ENCODE measurements at places on chromosomes 1 and 21. TPM values are rescaled to one million over a fixed set of nuclear protein-coding genes. Genes with fewer than 3 reads are reported as not detected.

Gene TOE1
- polyA plus RNA-seq = 13.5 TPM

DNA sequence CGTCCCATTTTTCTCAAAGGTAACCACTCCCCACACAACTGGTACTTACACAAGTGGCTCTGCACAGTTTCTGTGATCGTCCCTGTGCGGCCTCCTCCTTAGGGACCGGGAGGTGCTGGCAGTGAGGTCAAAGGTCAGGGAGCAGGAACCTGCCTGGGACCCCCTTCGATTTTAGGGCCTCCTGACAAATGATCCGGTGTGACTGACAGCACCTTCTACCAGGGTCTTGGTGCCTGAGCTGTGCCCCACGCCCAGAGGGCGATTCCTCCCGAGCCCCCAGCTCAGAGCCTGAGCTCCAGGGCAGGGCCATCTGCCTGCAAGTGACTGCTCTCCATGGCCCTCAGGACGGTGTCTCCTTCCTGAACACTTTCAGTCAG, 11.8 kb upstream of the TMEM240 start:
- DNase-seq = no peak

GRCh38 chr1:12174924-12175810, 8.4 kb downstream of the TNFRSF1B start:
- DNase-seq = peak; percentile 51

Gene NEK2
- 0.37 TPM for polyA plus RNA-seq

Gene SUSD4
- 23.0 TPM for polyA plus RNA-seq

Gene FAM72D
- 0.23 TPM for polyA plus RNA-seq

Gene LRRC71
- not detected for polyA plus RNA-seq

DNA sequence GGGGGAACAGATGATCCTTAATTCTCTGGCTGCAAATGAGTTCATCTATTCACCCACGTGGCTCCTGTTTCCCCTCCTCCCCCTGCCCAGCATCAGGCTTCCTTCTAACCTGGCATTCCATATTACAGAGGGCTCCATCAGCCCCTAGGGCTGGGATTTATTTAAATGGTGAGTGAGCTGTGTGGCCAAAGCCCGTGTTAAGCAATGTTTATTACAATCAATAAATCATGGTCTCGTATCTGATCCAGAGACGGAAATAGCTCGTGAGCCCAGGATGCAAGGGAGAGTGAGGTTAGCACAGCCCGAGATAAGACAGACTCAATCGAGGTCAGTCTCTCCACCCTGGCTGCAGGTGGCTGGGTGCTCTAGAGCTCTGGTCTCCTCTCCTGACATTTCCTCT, 43.1 kb upstream of the IGSF21 start:
- no peak for DNase-seq

Gene CIART
- polyA plus RNA-seq = 12.7 TPM

DNA sequence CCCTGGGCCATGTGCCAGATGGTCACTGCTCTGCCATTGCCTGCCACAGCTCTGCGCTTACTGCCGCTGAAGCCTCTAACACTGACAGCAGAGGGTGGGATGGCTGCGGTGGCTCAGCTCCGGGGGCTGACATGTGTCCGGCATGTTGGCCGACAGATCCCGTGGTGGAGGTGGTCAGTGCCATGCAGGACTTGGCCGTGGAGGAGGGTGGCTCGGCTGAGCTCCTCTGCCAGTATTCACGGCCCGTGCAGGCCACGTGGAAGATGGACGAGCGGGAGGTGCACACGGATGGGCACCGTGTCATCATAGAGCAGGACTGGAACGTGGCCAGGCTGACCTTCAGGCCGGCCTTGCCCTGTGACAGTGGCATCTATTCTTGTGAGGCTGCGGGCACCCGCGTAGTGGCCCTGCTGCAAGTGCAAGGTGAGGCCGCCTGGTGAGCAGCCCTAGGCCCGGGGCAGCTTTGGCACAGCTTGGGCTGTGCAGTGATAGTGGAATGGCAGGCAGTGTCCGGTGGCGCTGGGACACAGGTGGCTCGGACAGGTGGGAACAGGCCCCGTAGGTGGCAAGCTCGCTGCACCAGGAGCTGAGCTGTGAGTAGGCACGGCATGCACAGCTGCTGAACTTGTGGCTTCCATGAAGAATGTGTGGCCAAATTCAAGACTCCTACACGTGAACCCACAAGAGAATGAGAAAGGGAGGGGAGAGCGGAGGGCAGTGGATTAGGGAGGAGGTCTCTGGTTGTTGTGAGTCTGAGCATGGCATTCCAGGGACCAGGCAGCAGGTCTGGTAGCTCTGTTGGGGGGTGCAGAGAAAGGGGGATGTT, 91.8 kb downstream of the TRIM11 start:
- DNase-seq = peak; percentile 14

- no peak for DNase-seq
Observed at GRCh38 chr1:162832470-162832869, 28.5 kb downstream of the CCDC190 start.

DNA sequence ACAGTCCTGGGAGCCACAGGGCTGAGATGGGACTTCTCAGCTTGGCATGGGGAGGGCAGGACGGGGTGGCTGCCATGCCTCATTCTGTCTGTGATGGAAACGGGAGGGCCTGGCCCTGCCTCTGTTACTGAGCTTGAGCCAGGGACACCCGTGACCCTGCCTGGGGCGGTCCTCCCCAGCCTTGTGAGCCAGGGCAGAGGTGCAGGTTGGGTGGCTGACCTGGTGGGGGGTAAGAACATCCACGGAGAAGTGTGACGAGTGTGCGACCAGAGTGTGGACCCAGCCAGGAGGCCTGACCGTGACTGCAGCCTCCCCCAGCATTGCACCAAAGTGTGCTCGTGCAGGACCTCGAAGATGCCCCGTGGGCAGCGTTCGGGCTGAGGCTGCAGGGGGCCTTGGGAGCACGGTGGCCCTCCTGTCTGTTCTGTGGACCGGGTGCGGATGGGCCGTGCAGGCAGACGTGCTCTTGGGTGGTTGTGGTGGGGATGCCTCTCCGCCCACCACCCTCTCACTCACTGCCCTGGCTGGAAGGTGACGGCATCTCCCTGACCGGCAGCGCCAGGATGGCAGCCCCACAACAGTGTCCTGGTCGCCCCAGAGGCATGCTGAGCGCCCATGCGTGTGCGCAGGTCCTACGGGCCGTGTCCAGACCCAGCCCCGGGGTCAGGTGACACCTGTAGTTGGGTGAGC, 45.4 kb downstream of the SKI start:
- DNase-seq = no peak

DNA sequence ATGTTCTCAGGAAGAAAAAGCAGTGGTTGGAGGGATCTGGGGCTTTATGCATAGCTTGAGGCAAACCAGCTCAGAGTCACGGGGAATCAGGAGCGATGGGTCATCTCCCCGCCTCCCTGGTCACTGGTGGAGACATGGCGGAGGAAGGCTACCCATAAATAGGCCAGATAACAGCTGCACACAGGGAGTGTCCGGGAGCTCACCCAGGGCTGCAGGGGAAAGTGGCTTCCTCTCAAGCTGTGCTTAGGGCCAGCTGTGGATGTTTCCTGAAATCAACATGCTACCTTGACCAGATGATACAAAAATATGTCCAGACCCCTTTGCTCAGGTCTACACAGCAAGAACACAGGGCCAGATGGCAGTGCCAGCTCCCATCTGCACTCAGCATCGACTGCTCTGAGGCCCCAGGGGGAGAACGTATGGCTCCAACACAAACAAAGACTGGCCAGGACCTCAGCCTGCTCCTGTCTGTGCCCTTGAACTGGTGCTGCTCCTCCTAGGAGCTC, 27.1 kb upstream of the RERE start:
- DNase-seq = no peak

- peak; percentile 75 for DNase-seq
Observed at GRCh38 chr1:28775121-28775942, 36.6 kb upstream of the OPRD1 start.

DNA sequence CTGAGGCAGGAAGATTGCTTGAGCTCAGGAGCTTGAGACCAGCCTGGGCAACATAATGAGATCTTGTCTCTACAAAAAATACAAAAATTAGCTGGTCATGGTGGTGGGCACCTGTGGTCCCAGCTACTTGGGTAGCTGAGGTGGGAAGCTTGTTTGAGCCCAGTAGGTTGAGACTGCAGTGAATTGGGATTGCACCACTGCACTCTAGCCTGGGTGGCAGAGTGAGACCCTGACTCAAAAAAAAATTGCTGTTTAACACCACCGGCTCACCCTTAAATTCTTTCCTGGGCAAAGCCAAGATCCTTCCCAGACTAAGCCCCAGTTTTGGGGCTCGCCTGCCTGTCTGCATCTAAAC, 6.6 kb upstream of the NSUN4 start:
- DNase-seq = no peak

DNA sequence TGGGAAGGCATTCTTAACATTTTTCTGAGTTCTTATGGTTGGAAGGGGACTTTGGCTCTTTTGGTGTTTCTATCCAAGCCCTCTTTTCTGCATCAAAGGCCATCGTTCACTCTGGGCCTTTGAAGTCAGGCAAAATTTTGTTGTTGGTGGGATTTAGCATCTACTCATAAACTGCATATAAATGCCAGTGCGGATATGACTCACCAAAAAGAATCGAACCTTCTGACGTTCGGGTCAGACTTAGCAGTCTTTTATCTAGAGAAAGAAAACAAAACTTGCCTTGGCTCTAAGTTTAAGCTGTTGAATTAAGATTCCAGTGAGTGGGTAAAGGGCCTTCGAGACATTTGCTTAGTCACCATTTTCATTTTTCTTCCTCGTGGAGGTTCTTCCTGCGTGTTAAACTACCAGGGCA, 51.4 kb downstream of the EVA1C start:
- no peak for DNase-seq

Gene TMEM52
- polyA plus RNA-seq = 1.4 TPM

DNA sequence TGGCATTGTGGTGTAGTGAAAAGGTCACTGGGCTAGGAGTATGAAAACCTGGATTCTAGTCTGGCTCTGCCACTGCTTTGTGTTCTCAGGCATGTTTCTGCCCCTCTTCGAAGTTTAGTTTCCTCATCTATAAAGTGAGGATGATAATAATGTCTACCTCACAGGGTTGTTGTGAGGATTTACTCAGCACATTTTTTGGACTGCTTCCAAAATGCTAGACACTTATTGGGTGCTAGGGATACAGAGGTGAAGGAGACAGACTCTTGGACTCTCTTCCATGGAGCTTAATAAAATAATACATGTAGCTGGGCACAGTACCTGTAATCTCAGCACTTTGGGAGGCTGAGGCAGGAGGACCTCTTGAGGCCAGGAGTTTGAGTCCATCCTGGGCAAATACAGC, 3.6 kb downstream of the KIF2C start:
- no peak for DNase-seq

GRCh38 chr1:114088392-114089299, 65.0 kb downstream of the SYT6 start:
- no peak for DNase-seq

DNA sequence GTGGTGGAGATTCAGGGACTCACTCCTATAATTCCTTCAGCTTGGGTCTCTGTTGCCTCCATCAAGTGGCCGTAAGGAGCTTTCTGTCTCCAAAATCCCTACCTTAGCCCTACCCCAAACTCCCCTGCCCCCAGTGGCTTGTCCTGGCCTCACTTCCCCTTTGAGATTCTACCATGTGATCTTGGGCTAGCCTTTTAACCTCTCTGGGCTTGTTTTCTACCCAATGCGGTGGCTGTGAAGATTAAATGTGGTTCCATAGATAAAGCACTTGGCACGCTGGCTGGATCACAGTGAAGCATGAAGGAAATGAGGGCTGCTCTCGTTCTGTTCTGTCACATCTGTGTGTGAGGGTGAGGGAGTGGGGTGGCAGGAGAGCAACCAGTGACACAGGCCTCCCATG, 43.6 kb downstream of the FAAH start:
- no peak for DNase-seq

GRCh38 chr1:205294175-205294917, 27.2 kb downstream of the NUAK2 start:
- peak; percentile 82 for DNase-seq

Gene CTXND2
- not detected for polyA plus RNA-seq

Gene ITLN1
- 44.1 TPM for polyA plus RNA-seq

- DNase-seq = no peak
Observed at GRCh38 chr1:159406821-159407220, 25.2 kb upstream of the OR10J4 start.

Gene HRNR
- polyA plus RNA-seq = not detected

DNA sequence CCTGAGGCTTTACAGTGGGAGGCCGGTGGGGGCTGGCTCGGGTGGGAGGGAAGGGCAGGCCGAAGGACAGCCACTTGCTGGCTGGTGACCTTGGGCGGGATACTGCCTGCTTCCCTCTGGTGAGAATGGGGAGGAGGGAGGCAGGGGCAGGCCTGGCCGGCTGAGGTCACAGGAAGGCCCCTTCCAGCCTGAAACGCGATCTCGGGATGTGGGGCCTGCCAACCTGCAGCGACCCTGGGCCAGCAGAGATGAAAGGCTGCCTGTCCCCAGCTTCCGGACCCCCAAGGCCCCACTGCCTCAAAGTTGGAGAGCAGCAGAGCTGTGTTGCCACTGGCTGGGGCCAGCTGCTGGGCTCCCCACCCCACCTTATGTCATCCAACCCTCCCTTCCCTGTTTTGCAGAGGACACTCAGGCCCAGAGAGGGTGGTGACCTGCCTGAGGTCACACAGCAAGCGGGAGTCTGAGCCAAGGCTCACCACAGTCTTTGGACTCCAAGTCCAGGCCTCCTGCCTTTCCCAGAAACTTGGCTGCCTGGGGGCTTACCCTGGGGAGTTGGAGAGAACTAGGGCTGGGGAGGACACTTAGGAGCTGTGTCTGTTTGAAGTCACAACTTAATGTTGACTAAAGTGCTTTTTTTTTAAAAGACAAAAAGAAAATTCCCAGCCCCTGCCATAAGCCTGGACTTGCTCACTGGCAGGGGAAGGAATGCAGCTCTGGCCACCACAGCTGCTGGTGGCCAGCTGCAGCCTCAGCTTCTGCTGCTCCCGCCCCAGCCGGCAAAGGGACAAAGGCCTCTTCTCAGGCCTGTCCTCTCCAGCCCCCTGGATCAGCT, 14.8 kb upstream of the WASF2 start:
- peak; percentile 88 for DNase-seq

- no peak for DNase-seq
Observed at GRCh38 chr21:8993284-8993942, 1528.0 kb upstream of the TPTE start.

- DNase-seq = no peak
Observed at GRCh38 chr1:22827666-22828483, 117.2 kb downstream of the EPHB2 start.

DNA sequence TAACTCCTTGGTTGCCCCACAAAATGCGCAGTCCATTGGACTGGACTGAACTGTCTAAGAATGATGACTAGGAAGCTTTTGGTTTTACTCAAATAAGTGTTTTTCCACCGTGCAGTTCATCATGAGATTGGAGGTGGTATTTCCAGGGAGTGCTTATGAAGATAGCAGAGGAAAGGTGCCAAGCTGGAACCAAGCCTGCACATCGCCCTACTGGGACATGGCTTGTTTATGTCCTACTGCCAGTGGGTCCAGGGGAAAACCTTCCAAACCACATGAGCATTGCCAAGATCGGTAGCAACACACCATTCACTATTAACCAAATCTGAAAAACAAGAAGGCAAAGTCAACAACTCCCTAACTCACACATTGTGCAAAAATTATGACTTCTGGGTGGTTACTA, 54.7 kb upstream of the DSCAM start:
- no peak for DNase-seq

- no peak for DNase-seq
Observed at GRCh38 chr1:94951509-94952208, 24.7 kb upstream of the CNN3 start.

- no peak for DNase-seq
Observed at GRCh38 chr1:225026701-225027100, 97.2 kb downstream of the DNAH14 start.

- DNase-seq = peak; percentile 45
Observed at GRCh38 chr1:22712502-22713271, 2.0 kb downstream of the EPHB2 start.
